ENCODE measurements at places on chromosomes 11 and 22.

DNA sequence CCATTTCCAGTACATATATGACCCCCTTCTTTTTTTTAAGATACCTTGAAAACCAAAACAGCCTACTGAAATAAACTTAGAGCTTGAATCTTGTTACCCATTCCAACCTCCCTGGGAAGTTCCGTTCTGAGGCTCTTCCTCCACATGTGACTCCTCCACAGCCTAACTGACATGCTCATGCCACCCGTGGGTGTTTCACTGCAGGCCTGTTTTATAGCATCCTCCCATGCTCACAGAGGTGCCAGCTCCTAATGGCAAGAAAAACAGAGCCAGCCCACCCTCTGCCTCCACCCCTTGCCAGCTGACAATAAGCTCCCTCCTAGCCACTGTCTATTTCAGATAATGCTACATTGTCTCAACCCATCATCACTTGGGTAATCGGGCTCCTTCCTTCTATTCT is 97.6 kb upstream of the E2F8 start:
- no peak for DNase-seq

DNA sequence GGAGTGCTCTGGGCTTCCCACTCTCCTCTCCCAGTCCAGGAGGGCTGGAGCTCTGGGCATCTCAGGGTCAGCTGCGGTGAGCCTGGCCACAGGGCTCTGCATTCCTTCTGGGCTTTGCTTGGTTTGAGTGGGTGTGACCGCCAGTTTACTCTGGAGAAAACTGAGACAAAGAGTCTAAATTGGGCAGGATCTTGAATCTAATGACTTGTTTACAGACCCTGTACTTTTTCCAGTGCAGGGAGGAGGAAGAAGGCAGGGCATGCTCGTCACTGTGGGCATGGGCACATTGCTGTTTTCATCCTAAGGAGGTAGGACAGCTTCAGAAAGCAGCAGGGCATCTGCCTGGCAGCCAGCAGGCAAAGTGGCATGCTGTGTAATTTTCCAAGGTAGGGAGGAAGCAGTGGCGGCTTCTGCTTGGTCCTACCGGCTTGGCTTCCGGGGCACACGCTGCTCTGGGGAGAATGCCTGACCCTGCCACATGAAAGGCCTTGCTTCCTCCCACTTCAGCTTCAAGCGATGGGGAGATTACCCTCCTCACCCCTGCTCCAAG is 22.9 kb downstream of the FLI1 start:
- no peak for DNase-seq

- no peak for DNase-seq
These were observed 13.4 kb downstream of the MICAL2 start for GRCh38 chr11:12123799-12124198.

DNA sequence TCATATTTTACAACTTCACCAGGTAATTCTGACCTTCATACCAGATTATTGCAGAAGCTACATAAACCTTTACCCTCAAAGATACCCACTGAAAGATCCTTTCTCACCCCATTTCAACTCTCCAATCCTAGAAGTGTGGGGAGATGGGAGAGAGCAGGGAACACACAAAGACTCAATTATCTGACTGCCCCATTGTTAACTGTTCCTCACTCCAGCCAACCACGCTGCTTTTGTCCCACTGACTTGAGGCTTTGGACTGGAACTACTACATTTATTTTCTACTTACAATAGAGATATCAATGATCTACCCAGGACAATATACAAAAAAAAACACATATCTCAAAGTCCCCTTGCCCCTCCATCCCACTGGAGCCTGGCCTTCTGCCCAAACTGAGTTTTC is 44.7 kb upstream of the SLN start:
- no peak for DNase-seq

DNA sequence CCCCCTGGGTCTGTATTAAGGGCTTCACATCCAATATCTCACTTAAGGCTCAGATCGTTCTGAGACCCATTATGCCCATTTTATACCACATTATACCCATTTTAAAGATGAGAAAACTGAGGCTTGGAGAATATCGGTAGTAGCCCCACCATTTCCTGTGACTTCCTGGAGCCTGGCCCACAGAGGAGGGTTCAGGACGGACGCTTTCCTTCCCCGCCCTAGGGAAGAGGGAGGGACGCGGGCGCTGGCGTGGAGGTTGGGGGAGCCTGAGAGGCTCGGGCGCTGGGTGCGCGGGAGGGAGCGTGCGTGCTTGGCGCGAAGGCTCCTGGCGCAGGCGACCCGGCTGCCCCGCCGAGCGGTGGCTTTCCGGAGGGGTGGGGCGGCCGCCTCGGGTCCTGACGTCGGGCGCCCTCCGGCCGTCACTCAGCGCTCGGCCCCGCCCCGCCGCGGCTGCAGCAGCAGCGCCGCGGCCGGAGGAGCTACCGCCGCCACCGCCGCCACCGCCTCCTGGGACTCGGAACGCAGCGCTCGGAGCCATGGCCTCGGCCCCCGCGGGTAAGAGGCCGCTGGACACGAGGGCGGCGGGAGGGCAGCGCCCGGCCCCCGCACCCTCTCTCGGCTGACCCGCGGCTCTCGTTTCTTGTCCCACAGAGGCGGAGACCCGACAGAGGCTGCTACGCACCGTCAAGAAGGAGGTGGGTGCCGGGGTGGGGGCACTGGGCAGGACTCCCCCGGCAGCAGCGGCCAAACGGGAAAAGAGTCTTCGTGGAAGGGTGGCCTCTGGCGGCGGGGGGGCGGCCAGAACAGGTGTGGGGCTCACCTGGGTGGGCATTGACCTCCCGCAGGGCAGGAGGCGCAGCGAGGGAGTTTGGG is at the start of gene SGSM1:
Gene SGSM1, plus strand, starts transcription at position 422 of the 873 bp plus-strand sequence. Its CDS starts 115 bp downstream, at position 537.
- DNase-seq: peak; percentile 11

GRCh38 chr11:30153008-30153407 is 77.8 kb upstream of the FSHB start:
- no peak for DNase-seq

DNA sequence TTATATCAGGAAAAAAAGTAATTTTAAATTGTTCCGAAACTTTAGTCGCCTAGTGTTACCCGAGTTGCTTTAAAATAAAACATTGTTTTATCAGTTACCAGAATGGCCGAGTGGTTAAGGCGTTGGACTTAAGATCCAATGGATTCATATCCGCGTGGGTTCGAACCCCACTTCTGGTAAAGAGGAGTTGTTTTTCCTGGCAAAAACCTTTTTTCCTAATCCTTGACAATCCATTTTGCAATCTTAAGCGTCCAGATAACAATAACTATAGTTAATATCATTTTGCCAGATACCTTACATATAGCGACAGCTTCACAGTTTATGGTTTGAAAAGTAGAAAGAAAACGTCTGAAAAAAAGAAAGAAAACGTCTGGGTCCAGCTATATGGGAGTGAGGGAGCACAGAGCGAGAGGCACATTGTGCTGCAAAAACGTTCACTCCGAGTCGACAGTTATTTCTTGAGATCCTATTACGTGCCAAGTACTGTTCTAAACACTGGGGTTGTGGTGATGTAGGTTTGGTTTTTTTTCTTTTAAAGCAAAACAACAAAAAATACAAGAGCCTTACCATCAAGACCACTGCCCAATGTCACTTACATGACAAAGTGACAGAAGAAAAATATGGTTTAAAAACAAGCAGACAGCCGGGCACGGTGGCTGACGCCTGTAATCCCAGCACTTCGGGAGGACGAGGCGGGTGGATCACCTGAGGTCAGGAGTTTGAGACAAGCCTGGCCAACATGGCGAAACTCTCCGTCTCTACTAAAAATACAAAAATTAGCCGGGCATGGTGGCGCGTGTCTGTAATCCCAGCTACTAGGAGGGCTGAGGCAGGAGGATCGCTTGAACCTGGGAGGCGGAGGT is 40.6 kb downstream of the OR4D9 start:
- no peak for DNase-seq

All from cerebellar nuclear complex (tissue), 1 donor.